ENCODE measurements at places on chromosomes 4 and X.

- DNase-seq = no peak
Observed at GRCh38 chr4:1668488-1668840, 15.6 kb downstream of the FAM53A start.

DNA sequence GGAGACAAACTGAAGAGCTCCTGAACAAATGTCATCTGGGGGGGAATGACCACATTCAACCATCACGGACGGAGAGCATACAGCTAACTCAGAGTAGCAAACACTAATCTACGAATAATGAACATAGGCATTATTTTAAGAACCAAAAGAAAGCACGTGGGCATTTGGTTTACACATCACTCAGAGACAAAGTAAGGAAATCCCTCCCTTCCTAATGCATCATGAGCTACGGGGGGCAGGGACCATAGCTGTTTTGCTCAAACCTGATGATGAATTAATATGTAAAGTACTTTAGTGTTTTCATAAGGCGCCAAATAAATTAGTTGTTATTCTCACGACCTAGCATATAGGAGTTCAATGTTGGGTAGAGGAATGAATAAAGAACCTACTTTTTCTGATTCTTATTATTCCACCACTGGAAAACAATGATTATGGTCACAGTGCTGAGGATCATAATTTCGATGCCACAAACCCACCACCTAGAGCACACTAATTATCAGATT lies 11.7 kb upstream of the TMEM156 start:
- no peak for DNase-seq

DNA sequence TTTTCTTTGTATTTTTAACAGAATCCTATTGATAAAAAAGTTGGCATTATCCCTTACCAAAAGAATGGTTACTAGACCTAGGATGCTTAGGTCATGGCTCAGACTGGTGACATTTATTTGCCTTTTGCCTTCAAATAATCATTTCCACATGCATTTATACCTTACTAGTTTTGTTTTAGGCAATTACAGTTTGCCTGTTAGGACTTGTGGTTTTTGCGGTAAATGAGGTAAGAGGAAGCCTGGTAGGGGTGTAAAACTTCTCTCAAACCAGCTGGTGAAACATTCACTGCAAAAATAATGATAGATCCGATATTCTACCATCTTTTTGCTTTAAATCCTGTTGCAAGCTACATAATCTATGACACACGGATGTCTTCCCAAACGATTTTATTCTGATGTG lies 12.1 kb downstream of the LAMP2 start:
- DNase-seq = no peak

DNA sequence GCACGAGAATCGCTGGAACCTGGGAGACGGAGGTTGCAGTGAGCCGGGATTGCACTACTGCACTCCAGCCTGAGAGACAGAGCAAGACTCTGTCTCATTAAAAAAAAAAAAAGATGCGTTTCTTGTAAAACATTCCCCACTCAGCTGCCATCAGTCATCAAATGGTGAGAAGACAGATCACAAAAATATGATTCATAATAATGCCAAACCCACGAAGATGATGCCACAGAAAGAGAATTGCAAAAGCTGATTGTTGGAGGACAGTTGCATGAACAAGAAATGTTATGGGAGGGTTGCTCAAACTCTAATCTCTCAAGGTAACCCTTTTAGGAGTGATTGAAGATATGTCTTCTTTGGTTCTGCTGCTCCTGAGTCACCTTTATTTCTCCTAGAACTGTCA lies 21.4 kb upstream of the SMIM14 start:
- no peak for DNase-seq

GRCh38 chr4:56768763-56769162 lies 52.7 kb downstream of the SPINK2 start:
- no peak for DNase-seq

- no peak for DNase-seq
Observed at GRCh38 chrX:2183193-2183725, 317.5 kb downstream of the DHRSX start.

DNA sequence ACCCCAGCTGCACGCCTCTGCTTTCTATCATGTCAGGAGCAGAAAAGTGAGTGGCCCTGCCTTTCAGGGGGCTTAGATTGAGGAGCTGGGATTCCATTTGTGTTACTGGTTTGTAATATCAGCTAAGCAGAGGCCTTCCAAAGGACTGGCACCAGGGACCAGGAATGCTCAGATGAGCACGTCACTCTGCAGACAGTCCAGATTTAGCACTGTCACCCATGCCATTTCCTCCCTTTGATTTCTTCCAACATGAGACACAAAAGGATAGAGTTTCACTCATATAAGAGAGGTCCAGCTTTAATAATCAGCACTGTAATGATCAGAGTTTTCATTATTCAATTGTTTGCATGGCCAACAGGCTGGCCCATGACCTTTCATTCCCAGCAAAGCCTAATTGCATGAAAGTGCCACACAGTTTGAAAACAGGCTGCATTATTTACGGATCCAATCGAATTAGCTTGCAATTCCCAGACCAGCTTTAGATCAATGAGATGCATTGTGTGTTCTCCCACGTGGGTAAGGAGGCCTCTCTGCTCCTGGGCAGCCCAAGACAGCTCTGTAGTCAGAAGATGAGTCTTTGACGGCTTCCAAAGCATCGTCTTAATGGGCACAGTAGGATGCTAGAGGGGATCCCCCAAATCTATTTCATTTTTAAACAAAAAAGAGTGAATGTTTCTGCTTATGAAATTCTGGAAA lies 9.8 kb upstream of the SLC2A9 start:
- DNase-seq = no peak

DNA sequence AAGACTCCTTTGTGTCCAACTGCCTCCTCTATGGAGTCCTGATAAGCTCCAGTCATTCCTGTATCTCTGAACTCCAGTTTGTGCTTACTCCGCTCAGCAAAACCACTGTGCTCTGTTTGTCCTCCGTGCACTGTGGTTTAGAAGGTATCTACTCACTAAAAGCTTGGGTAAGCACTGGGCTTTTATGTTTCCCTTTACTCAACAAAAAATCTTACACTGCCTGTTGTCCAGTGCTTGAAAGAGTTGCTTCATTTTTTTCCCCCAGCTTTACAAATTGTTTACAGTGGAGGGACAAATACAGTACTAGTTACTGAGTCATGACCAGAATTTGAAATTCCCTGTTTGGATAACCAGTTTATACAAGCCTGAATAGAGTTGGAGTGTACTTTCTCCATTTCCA lies 545.3 kb upstream of the FAT1 start:
- no peak for DNase-seq

GRCh38 chr4:90183254-90183653 lies 56.1 kb downstream of the CCSER1 start:
- no peak for DNase-seq

- no peak for DNase-seq
Observed at GRCh38 chr4:54780149-54780495, 122.4 kb downstream of the KIT start.

DNA sequence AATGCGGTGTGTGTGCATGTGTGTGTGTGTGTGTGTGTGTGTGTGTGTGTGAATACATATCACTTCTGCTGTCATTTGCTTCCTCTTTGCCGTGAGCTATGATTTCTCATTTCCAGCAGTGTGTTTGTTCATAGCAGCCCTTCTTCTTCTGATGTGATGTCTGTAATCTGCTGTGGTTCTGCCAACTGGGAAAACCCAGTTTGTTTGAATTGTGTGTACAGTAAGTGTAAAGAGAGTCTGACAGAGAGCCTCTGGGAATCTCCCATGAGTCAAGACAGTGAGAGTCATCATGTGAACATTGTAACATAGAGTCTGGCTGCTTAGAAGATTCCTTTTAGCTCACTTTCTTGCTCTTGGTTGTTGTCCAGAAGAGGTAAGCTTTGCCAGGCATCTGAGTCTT lies 8.4 kb upstream of the NWD2 start:
- DNase-seq = no peak

DNA sequence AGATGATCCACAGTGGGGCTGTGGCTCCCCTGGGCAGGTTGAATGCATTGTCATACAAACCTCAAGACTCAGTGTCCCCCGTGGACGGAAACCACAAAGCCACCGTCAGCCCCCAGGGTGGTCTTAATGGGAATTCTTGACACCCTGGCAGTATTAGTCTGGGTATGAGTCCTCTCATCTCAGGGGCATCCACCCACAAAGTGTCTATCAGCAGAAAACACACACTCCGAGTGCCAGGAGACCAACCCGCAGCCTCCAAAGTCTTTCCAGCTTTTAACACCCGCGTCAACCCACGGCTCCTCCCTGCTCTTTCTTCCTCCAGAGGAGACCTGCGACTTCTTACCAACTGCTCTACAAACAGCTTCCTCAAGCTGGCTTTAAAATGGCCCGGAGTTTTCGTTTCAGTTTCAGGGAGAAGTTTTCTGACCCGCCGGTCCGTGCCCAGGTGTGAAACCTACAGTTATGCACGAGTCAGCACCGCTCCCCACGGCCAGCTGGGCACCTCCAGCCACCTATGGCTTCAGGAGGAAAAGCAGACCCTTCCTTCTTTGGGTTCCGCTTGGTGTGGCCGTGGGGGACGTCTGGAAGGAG lies 14.4 kb upstream of the ASMTL start:
- DNase-seq = no peak

DNA sequence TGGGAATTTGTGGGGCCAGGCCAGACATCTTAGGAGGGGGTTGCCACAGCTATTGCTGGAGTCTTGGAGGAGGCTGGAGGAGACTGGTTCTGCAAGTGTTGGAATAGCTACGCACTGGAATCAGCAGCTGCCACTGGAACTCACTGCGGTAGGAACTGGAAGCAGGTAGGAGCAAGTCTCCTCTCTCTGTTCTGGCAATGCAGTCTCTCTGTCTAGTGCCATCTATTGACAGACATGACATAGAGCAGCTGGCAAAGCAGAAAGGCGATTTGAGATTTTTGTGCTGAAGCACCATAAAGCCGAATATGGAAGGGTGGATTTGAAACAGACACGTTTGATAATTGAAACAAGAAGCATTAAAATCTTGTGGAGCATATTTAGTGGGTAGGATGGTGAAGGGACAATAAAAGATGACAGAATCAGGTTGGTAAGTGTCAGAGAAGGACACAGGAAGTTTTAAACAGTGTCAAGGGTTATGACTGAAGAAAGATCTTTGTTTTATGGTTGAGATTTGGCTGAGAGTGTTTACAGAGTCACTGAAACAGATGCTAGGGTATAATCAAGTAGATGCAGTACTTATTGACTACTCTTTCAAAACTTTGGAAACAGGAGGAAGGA lies 23.5 kb upstream of the SYNPO2 start:
- DNase-seq = no peak

- DNase-seq = no peak
Observed at GRCh38 chr4:122718281-122718680, 14.2 kb upstream of the BBS12 start.

- no peak for DNase-seq
Observed at GRCh38 chr4:70463335-70463734, 8.7 kb upstream of the MUC7 start.

- DNase-seq = no peak
Observed at GRCh38 chr4:113844369-113844768, 82.8 kb upstream of the CAMK2D start.

DNA sequence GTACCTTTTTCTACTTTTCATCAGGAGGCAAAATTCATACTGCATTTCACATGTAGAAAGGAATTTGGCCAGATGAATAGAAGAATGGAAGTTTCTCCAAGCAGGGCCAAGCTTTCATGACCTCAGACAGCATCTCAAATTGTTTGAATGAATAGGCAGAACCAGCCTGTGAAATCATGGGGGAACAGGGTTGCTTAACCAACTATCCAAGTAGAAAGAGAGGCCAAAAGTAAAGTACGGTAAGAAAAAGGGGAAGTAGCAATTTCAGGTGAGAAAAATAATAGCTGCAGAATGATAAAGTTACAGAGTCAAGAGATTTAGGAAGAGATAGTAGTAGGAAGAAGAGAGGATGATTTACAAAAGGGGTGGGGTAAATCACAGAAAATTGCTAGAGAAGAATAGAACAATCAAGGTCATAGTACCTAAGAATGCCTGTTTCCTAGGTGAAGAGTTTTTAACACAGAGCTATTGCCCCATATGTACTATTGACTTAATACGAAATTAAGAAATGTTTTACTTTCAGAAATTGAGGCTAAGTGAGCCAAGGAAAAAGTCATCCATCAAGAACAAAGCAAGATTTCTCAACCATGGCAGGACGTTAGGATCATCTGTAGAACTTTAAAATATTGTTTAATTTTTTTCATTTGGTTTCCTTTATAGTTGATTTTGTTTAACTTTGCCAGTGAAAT lies 177.1 kb upstream of the TET2 start:
- DNase-seq = no peak

- DNase-seq = no peak
Observed at GRCh38 chrX:130848763-130849162, 54.2 kb downstream of the ENOX2 start.

- no peak for DNase-seq
Observed at GRCh38 chrX:150365990-150366911, 3.1 kb downstream of the MAMLD1 start.

DNA sequence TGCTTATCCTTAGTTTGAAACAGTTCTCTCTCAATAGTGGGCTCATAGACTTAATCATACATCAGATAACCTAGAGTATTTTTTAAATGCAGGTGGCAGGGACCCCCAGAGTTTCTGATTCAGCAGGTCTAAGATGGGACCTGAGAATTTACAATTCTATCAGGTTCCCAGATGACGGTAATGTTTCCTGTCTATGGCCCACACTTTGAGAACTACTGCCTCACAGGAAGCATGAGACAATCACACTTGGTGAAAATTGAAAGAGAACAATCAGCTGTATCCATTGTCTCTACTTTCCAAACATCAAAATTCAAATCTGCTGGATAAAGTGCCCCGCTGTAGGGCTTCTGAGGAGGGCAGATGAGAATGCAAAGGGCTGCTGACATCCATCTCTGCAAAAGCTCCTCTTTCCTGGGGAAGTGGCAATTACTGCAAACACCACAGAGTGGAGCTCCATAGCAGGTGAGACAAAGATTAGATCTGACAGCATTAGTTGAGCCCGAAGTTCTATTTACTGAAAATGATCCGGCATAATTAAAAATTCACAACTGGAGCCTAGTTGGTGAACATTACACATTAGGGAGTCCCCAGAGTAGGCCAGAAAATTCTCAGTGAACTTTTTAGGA lies 187.8 kb upstream of the MBNL3 start:
- no peak for DNase-seq

DNA sequence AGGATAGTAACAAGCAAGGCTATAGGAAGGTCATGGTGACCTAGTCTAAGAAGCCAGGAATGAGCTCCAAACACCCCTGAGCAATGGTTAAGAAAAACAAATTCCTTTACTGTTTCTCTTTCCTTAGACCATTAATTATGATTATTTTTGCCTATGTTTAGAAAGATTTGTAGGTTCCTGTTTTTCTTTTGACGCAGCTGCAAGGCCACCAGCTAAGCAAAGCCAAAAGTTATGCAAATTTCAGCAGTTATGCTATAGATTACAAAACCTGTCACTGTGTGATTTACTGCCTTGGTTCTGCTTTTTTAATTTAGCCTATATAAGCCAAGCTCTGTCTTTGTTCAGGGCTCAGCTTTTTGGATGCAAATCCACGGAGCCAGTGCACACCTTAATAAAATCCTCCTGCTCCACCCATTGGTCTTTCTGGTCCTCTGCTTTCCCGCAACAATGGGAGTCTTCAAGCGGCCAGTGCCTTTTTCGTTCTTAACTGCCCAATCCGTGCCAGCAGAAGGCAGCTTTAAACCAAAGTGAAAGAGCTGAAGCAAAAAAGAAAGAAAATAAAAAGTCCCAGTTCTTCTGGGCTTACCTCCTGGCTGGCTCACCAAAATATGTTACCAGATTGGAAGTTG lies 1.4 kb upstream of the CEP135 start:
- no peak for DNase-seq
